ENCODE measurements at places on chromosomes 7 and 10.

DNA sequence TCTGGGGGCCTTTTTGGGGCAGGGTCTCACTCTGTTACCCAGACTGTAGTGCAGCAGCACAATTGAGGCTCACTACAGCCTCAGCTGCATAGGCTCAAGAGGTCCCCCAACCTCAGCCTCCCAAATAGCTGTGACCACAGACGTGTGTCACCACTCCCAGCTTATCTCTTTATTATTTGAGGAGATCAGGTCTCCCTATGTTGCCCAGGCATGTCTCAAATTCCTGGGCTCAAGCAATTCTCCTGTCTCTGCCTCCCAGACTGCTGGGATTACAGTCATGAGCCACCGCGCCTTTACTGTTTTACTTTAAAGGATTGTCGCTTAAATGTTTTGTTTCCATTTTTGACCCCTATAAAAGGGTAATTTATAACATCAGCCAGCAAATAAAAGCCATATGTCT lies 502.6 kb upstream of the AUTS2 start:
- DNase-seq, result no peak

DNA sequence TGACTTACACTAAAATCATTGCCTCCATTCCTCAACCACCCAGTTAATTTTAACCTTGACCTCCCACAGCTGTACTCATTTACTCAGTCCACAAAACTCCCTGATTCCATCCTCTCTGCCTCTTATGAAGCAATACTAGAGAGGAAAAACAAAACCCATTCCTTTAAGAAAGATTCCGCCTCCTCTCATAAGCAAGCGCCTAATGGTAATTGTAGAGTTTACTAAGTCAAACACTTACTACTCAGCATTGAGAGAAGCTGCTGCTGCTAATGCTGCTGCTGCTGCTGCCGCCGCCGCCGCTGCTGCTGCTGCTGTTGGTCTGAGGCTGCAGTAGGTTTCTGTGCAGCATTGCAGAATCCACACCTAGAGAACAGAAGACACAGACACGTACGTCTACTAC lies 2.1 kb upstream of the ADD3 start:
- peak; percentile 71 for DNase-seq

DNA sequence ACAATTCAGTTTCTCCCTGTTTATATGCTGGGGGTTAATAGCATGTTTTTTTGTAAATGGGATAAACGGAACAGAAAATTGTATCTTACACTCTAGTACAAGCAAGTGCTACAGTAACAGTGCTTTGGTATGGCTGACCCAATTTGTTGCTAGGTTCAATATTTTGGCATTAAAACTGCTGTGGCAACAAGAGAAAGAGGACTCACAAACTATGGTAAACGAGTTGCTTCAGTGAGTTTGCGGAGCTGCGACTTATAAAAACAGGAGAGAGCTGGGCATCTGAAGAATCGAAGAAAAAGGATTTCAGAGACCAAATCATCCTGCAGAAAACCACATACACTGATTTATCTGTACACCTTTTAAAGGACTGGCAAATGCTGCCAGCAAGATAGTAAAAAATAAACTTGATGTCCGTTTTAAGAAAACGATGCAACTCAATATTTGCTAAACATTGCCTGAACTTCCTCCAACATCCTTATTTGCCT lies 2.2 kb downstream of the GLUD1 start:
- DNase-seq, result no peak

- DNase-seq, result peak; percentile 10
Observed at GRCh38 chr10:43683451-43684291, 35.0 kb upstream of the ZNF32 start.

DNA sequence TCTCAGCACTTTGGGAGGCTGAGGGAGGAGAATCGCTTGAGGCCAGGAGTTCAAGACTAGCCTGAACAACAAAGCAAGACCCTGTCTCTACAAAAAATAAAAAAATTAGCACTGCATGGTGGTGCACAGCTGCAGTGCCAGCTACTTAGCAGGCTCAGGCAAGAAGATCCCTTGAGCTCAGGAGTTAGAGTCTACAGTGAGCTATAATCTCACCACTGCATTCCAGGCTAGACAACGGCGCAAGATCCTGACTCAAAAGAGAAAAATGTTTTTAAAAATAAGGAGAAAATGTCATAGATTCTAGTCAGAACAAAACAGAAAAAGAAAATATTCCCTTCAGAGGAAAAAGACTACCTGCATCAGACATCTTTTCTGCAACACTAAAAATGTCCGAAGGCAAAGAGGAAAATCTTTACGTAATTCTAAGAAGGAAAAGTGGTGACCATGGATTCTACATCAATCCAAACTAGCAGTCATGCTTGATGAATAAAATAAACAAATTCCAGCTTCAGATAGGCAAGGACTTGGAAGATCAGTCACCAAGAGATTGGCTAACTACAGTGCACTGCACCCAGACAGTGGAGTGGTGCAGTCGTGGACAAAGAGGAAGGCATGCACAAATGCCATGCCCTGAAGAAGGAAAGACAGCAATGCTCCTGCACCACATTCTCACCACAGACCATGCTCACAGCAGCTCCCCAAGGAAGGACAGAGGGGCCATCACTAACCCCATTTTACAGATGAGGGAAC lies 54.3 kb downstream of the ERCC6 start:
- DNase-seq, result no peak

GRCh38 chr10:99527526-99528493 lies 4.9 kb upstream of the NKX2-3 start:
- DNase-seq, result no peak

DNA sequence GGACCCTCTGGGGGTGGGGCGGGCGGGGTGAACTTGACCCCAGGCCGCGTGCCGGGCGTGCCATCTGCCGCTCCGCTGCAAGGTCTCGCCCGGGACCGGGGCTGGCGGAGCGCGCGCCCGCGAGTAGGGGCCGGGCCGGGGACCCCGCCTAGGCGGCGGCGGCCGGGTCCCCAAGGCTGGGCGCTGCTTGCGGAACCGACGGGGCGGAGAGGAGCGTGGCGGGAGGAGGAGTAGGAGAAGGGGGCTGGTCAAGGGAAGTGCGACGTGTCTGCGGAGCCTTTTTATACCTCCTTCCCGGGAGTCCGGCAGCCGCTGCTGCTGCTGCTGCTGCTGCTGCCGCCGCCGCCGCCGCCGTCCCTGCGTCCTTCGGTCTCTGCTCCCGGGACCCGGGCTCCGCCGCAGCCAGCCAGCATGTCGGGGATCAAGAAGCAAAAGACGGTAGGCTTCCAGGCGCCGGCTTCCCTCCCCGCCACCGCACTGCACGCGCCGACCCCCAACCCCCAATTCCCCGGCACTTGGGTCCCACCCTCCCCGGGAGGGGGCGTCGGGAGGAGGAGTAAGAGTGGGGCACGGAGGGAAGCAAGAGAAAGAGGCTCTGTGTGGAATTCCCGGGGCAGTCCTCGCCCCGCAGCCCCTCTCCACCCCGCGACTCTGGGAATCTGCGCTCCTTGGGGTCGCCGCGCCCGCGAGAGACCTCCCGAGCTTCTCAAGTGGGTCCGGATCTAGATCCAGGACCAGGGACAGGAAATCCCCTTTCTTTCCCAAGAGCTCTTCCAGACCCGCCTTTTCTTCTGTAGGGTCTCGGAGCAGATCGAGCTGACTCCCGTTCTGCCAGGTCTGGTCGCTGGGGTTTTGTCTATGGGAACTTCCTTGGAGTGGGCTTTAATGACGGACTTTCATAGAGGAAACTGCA lies at the start of gene PAPSS2:
Gene PAPSS2 (plus strand): TSS at position 308 of the 913 bp plus-strand sequence. CDS start 104 bp downstream, at position 412.
- peak; percentile 70 for DNase-seq

DNA sequence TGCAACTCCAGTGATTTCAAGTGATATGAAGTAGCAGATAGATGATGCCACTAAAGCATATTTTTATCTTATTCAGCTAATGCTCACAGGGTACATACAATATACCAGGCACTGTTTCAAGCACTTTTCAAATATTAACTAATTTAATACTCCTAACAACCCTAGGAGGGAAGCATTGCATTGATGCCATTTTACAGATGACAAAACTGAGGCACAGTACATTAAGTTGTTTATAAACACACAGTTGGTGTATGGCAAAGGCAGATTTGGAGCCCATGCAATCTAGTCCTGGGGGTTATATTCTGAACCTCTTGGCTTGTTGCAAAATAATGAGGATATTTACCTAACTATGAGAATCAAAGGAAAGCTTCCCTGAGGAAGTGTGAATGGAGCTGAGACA lies 371.0 kb downstream of the SFMBT2 start:
- no peak for DNase-seq

DNA sequence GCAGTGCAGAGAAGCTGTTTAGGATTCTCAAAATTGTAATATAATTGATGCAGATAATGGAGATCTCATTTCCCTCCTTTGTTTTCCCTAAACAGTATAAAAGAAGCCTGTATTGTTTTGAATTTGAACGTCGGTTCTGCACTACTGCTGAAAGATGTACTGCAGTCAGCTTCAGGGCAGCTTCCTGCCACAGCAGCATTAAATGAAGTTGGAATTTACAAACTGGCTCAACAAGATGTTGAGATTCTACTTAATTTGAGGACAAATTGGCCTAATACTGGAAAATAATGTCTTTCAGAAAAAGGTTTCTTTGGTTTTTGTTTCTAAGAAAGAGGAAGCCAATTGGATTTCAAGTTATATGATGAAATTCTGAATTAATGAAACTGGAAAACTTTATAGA lies 14.3 kb downstream of the EFCAB10 start:
- DNase-seq, result no peak

- DNase-seq, result no peak
Observed at GRCh38 chr10:60677531-60678129, 100.6 kb upstream of the CDK1 start.

GRCh38 chr10:76514321-76514720 lies 1082.9 kb downstream of the LRMDA start:
- no peak for DNase-seq

GRCh38 chr10:74092372-74092771 lies 58.3 kb downstream of the AP3M1 start:
- DNase-seq, result no peak

DNA sequence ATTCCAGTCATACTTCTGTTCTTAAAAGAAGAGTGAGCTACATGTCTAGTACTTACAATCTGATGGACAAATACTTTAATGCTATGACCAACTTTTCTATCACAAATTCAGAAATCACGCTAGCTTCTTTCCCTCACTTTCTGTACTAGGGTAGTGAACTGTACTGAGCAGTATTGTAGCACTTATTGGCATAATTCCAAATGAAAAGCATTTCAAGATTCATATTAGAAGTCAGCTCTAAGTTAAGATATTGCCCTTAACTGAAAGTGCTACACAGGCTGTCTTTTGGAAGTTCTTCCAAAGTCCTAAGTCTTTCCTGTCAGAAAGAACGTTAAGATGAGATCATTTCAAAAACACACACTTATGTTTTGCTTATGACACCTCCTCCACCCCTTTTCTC lies 13.4 kb downstream of the P4HA1 start:
- DNase-seq, result no peak

DNA sequence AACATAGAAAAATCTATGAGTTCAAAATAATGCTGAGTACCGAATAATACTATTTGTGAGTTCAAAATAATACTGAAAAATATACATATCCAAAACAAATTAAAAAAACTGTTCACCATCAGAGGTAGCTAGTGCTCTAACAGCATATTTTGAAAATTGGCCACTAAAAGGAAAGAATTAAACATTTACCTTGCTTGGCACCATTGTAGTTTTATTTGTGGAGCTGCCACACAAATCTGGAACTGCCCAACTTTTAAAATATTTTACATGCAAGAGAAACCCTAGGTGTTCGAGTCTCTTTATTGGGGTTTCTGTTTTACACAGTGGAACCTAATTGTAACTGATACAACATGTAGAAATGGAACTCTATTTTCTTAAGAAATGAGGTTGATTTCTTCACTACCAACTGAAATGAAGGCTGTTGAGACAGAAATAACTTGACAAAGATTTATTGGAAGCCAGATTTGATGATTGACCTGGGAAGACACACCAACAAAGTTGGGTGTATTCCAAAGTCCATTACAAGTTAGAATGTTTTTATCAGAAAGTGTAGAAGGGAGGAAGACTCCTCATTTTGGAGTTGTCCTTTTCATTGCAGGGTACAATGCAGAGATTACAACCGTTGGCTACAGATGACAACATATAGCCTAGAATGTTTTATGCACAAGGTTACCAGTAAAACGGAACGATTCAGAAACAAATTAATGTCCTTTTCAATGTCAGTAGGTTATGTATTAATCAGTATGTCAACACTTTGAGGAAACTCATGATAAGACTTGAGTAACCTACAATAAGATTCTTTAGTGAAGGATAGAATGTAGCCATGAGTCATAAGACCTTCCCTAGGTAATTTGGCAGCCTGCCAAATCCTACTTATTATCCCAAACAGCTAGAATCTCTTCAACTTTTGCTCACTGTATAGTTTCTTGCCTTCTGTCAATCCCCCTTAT lies 73.8 kb upstream of the PAPSS2 start:
- peak; percentile 60 for DNase-seq

GRCh38 chr7:138797715-138798320 lies at the start of the genes ATP6V0A4 and TMEM213:
ATP6V0A4 (minus strand) TSS chr7:138798196; CDS start chr7:138771247, 26,949 bp downstream.
TMEM213 (plus strand) TSS chr7:138797994; CDS start chr7:138798105, 111 bp downstream.
- no peak for DNase-seq

GRCh38 chr10:8321990-8322389 lies 267.5 kb downstream of the GATA3 start:
- no peak for DNase-seq

DNA sequence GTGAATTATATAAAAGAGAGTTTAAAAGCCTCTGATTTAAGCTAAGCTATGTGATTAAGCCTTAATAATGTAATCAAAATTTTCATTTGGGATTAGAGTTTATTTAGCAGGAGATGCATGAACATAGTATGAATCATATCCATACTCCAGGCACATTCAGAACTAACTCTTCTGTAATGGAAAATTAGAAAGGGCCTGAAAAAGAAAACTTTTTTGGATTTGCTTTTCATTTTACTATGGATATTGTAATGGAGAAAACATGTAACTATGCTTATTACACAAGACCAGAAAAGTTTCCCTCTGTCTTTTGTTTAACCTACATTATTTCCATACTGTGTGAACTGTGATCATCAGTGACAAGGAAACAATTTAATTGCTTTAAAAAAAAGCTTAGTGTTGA lies 22.0 kb downstream of the TES start:
- no peak for DNase-seq

DNA sequence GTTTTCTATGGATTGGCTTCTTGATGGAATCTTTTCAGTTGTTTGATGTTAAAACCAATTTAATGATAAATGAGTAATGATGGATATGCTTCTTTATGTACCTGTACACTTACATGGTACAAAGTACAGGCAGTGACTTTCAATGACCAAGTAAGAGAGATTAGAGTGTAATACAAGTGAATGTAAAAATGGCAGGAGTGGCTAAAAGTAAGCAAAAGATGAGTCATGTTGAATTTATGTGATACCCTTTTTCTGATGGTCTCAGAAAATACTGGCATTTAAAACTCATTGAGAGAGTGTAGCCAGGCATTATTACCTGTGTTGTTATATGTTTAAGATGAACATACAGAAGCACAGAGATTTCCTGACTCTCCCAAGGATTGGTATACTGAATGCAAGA lies 97.1 kb downstream of the GPR85 start:
- DNase-seq, result no peak

All from HAP-1 (cell line).